Naive thymus-derived CD8-positive, alpha-beta T cell (primary cell): ENCODE measurements at places on chromosomes 2 and 18.

DNA sequence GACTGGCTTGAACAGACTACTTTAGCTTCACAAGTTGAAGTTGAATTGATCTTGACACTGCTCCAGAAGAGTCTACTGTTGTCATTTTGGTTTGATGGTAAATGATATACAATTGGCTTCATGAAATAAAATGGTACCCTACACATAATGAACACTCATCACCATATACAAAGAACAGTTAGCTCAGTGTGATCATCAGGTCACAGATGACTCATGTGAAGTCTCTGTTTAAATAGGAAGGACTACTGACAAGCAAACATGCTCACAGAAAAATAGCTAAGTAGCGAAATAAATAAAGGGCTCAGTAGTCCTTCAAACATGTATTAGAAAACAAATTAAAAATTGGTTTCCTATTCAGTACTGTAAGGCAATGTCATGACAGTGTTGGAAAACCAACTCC, 96.2 kb downstream of the MEIS1 start:
- H3K27ac ChIP-seq: no peak overlapping the region
- no peak overlapping the region for H3K4me3 ChIP-seq
- no peaks in the 10 kb centered on the region for H3K36me3 ChIP-seq
- H3K27me3 ChIP-seq: peaks cover 3% of the 10 kb centered on the region

DNA sequence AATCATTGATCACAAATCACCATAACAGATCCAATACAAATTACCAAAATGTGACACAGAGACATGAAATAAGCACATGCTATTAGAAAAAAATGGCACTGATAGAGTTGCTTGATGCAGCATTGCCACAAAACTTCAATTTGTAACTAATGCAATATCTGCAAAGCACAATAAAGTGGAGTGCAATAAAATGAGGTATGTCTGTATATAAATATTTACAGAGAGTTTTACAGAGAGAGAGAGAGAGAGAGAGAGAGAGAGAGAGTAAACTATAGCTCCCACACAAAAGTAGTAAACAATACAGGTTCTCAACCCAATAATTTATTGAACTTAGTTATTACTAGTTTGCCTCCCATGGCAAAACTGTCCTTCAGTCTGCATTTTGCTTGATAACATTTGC, 1807.0 kb downstream of the SUCLG1 start:
- no peaks in the 10 kb centered on the region for H3K36me3 ChIP-seq
- H3K27ac ChIP-seq: no peak overlapping the region
- H3K27me3 ChIP-seq: no peaks in the 10 kb centered on the region
- H3K4me3 ChIP-seq: no peak overlapping the region
- DNase-seq: no peak

- DNase-seq: no peak
- H3K27me3 ChIP-seq: no peaks in the 10 kb centered on the region
- H3K27ac ChIP-seq: no peak overlapping the region
- no peak overlapping the region for H3K4me3 ChIP-seq
- no peaks in the 10 kb centered on the region for H3K36me3 ChIP-seq
Observed at GRCh38 chr2:140200764-140201163, 1420.6 kb upstream of the NXPH2 start.

- H3K27ac ChIP-seq: no peak overlapping the region
- no peak overlapping the region for H3K4me3 ChIP-seq
- DNase-seq: no peak
- H3K36me3 ChIP-seq: no peaks in the 10 kb centered on the region
- peaks cover 6% of the 10 kb centered on the region for H3K27me3 ChIP-seq
Observed at GRCh38 chr2:111045771-111046444, 74.8 kb upstream of the BCL2L11 start.

DNA sequence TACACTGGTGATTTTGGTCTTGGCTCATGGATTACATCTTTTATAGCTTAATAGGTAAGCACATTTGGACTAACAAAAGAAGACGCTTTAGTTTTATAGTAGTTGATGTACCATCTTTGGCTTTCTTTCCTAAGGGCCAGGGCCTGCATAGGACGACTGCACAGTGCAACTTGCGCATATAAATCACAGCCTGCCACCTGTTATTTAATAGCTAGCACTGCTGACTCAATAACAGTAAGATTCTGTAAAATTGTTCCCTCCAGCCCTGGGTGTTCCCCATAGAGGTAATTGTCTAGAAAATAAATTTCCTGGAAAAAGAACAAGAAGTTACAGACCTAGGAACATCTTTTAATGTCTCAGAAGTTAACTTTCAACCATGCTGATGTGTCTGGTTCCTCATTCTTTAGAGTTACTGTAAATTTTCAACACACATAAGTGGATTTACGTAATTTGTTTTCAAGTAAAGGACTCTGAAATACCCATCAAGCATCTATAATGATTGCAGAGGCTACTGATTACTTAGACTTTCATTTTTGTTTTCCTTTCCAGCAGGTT, 594.2 kb upstream of the NXPH2 start:
- no peak overlapping the region for H3K4me3 ChIP-seq
- no peaks in the 10 kb centered on the region for H3K36me3 ChIP-seq
- H3K27me3 ChIP-seq: no peaks in the 10 kb centered on the region
- DNase-seq: no peak
- no peaks in the 10 kb centered on the region for H3K4me1 ChIP-seq
- no peak overlapping the region for H3K27ac ChIP-seq

- no peak overlapping the region for H3K4me3 ChIP-seq
- no peaks in the 10 kb centered on the region for H3K27me3 ChIP-seq
- H3K4me1 ChIP-seq: no peaks in the 10 kb centered on the region
- no peak for DNase-seq
- H3K36me3 ChIP-seq: no peaks in the 10 kb centered on the region
Observed at GRCh38 chr2:70710038-70710690, 57.8 kb downstream of the ADD2 start.

DNA sequence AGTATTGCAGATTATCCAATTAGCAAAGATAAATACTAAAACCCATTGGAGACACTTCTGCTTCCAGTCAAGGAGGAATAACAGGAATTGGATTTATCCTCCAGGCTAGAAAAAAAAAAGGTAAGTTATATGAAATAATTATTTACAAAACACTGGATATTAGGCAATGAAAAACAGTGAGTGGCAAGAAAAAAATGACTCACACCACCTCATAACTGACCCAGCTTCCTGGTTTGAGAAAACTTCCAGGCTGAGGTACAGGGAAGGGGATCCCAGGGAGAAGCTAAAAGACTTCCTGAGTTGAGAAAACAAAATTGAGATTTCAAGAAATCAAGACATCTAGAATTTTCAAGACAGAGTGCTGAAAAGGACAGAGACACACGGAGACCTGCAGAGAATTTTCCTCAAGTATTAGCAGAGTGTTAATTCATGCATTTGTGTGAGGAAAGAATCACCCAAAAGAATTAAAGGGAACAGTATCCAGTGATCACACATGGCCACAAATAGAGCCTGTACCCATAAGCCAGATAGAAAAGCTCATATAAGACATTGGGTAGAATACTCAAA, 17.4 kb downstream of the SRD5A2 start:
- peaks cover 24% of the 10 kb centered on the region for H3K27me3 ChIP-seq
- H3K4me3 ChIP-seq: no peak overlapping the region
- no peak overlapping the region for H3K27ac ChIP-seq
- DNase-seq: no peak
- no peaks in the 10 kb centered on the region for H3K4me1 ChIP-seq

DNA sequence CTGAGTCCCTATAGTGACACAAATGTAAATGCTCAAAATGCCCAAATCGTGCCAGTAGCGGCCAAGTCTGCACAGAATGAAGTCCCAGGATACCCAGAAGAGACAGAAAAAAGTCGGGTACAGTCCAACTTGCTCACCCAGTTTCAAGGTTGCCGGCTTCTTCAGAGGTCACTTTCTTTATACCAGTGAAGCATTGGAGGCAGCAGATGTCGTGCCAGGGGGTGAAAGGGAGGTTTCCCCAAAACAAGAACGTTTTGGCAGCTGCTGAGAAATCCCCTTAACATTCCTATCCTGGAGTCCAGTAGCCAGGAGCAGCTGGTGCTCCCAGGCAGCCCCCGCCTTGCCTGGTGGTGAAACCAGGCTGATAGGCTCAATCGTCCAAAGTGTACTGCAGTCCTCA, 58.1 kb upstream of the MCFD2 start:
- peak overlapping the region; percentile 12 for H3K27ac ChIP-seq
- no peaks in the 10 kb centered on the region for H3K36me3 ChIP-seq
- DNase-seq: no peak
- no peaks in the 10 kb centered on the region for H3K27me3 ChIP-seq
- peaks cover 23% of the 10 kb centered on the region for H3K4me1 ChIP-seq

- no peak for DNase-seq
- peaks cover 3% of the 10 kb centered on the region for H3K4me1 ChIP-seq
- H3K27me3 ChIP-seq: peaks cover 6% of the 10 kb centered on the region
- no peak overlapping the region for H3K27ac ChIP-seq
- H3K36me3 ChIP-seq: no peaks in the 10 kb centered on the region
- H3K4me3 ChIP-seq: no peak overlapping the region
Observed at GRCh38 chr2:224645722-224646121, 60.6 kb upstream of the CUL3 start.

DNA sequence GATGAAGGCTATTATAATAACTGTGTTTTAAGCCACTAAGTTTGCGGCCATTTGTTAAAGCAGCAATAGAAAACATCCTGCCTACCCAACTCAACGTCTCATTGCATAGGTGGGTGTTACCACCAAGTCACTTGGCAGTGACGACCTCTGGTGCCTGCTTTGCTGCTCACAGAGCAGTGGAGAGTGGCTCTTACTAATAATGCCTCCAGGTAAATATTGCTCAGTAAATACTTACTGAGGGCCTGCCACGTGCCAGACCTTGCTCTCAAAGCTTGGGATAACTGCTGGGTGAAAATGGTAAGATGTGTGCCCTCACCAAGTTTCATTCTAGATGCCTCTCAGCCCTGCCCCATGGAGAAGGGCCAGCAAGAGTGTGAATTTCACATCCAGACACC, 27.7 kb downstream of the ITGA6 start:
- H3K27me3 ChIP-seq: no peaks in the 10 kb centered on the region
- H3K4me1 ChIP-seq: peaks cover 57% of the 10 kb centered on the region

DNA sequence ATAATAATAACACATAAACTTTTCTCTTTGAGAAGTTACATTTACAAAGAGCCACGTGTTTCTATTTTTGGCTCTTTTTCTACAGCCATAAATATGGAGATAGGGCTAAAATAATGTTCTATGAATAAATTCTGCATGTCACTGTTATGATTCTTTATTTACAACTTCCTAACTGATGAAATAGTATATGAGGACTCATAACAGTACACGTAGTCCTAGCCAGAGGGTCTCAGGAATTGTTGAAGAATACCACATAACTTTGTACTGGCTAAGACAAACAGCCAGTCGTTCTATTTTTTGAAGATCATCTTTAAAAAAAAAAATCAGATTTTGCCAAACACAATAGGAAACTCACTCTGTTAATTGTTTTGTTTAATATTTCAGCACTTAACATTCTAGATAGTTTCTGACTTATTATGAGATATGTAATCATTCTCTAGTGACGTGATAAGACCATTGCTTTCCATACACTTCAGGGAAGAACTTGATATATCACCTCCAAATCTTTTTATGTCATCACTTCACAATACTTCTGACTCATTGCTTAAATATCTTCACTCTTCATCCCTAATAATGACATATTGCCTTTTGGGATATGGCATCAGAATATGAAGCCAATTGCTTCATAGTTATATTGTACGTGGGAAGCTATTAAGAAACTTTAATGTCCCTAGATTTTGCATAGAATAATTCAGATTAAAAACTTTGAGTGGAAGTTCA, 256.1 kb downstream of the XIRP2 start:
- H3K27me3 ChIP-seq: no peaks in the 10 kb centered on the region
- no peak overlapping the region for H3K27ac ChIP-seq
- H3K4me1 ChIP-seq: no peaks in the 10 kb centered on the region

- H3K27ac ChIP-seq: no peak overlapping the region
- peaks cover 4% of the 10 kb centered on the region for H3K4me1 ChIP-seq
Observed at GRCh38 chr2:16060936-16061338, 120.6 kb downstream of the MYCN start.

- H3K4me3 ChIP-seq: no peak overlapping the region
- peaks cover 14% of the 10 kb centered on the region for H3K36me3 ChIP-seq
- no peaks in the 10 kb centered on the region for H3K4me1 ChIP-seq
- no peak overlapping the region for H3K27ac ChIP-seq
Observed at GRCh38 chr18:57741273-57741672, 61.8 kb downstream of the ATP8B1 start.

GRCh38 chr18:63523660-63524059, 18.5 kb upstream of the SERPINB12 start:
- peaks cover 7% of the 10 kb centered on the region for H3K27me3 ChIP-seq
- H3K36me3 ChIP-seq: no peaks in the 10 kb centered on the region
- H3K27ac ChIP-seq: no peak overlapping the region
- H3K4me3 ChIP-seq: no peak overlapping the region

DNA sequence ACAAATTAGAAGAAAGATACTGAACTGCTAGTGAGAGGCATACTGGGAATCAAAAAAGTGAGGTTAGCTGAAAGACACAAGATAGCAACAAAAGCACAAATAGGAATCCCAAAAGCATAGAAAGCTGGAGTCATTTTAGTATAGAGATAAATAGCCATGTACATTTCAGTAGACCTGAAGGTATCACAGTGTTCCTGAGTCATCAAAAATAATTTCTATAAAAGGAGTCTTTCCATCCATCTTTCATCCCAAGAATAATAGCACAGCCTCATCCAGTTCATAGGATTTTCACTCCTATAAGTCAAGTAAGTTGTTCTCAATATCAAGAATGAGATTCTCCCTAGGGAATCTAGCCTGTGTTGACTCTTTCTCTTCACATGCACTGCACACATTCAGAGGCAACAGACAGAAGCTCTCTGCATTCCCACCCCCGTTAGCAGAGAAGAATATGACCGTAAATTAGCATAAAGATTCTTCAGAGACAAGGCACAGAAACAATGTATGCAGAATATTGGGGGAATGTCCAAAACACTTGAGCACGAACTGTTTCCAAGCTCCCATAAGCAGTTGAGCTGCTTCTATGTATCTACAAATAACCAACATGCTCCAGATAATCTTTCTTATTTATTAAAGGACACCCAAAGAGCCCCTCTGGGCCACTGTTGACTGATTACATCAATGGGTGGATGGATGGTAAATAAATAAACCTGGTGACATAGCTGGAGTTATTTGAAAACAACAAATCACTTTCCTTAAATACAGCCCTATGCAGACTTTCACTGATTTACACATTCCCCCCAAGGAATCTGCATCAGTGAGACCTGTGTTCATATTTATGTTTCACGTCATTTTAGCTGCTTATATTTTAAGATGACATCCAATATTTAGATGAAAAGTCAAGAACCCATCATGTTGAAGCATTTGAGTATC, 174.5 kb upstream of the PKDCC start:
- DNase-seq: no peak
- H3K36me3 ChIP-seq: no peaks in the 10 kb centered on the region
- peaks cover 3% of the 10 kb centered on the region for H3K27me3 ChIP-seq

DNA sequence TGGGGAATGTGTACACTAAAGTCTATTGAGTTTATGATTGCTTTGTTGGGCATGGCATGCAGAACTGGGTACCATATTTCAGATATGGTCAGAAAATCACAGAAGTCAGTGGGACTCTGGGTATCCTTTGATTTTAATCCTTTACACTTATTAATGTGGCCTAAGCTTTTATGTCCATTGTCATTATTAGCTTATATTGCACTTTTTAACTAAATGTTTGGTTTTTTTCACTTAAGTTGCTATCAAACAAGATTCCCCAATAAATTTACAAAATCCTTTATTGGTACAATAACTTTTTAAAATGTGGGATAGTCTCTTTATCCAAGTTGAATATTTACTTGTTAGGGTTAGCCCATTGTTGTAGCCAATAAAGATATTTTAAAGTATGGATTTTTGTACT, 234.1 kb upstream of the NRP2 start:
- H3K4me3 ChIP-seq: no peak overlapping the region
- no peak overlapping the region for H3K27ac ChIP-seq
- DNase-seq: no peak
- H3K4me1 ChIP-seq: no peaks in the 10 kb centered on the region
- no peaks in the 10 kb centered on the region for H3K36me3 ChIP-seq
